ENCODE measurements at places on chromosomes 3 and 15. TPM values are rescaled to one million over a fixed set of nuclear protein-coding genes. Genes with fewer than 3 reads are reported as not detected.

The LSAMP gene
- polyA plus RNA-seq, result 2.0 TPM

The IL12A gene
- 0.92 TPM for polyA plus RNA-seq

The SLC38A3 gene
- 4.7 TPM for polyA plus RNA-seq

The NT5DC2 gene
- 477 TPM for polyA plus RNA-seq

The RPL22L1 gene
- polyA plus RNA-seq, result 40.0 TPM

The GOLGA6L2 gene
- polyA plus RNA-seq, result not detected

The TM6SF1 gene
- 0.86 TPM for polyA plus RNA-seq

The ASTE1 gene
- 4.4 TPM for polyA plus RNA-seq

The SEMA6D gene
- polyA plus RNA-seq, result 2.5 TPM

The SLCO2A1 gene
- 2.3 TPM for polyA plus RNA-seq

Measured in H1 (cell line).